ENCODE measurements at places on chromosomes 1 and 21.

DNA sequence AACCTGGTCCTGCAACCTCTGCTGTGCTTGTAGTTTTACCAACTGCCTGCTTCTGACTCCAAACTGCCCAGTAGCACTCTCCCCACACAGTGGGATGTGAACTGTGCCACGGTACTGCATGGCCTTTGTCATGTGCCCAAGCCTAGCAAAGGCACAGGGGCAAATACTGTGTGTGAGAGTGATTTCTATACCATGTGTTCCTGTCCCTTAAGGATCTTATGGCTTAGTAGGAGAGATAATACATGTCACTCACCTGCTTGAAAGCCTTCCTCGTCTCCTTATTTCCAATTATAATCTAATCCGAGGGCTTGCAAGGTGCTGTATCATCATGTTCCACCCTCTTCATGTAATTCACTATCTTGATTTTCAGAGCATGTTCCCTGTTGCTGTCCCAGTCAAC lies 51.3 kb downstream of the UBE4B start:
- DNase-seq, result no peak

- no peak for DNase-seq
Measured at GRCh38 chr21:46545363-46545762, 59.5 kb downstream of the S100B start.

DNA sequence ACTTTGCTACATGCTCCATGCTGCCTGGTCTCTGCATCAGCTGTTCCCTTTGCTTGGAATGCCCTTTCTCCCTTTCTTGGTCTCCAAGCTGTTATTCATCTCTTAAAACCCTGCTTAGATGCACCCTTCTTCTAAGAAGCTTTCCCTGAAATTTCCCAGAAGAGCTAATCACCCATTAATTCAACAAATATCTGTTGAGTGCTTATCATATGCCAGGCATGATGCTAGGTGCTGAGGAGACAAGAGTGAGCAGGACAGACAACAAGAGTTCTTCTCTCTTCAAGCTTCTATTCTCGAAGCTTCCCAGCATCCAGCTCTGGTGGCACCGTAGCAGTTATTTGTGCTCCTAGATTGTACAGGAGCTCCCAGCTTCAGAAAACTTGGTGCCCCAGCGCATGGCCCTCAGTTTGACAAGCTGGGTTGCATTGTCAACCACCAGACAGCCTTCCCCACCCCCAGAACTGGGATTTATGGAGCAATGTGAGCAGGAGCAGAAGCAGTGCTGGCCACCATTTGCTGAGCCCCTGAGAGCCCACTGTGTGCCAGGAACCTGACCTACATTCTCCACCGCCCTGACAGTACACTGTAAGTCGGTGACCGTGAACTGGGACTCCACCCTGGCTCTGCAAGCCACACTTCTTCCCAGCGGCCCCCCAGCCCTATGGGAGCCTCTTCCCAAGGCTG lies 68.0 kb upstream of the ACOT11 start:
- no peak for DNase-seq

- no peak for DNase-seq
Measured at GRCh38 chr1:168491527-168492164, 52.2 kb downstream of the XCL2 start.

- DNase-seq, result no peak
Measured at GRCh38 chr1:1430114-1430982, 5.1 kb upstream of the VWA1 start.

GRCh38 chr1:36533897-36534296 lies 51.2 kb upstream of the CSF3R start:
- DNase-seq, result no peak

DNA sequence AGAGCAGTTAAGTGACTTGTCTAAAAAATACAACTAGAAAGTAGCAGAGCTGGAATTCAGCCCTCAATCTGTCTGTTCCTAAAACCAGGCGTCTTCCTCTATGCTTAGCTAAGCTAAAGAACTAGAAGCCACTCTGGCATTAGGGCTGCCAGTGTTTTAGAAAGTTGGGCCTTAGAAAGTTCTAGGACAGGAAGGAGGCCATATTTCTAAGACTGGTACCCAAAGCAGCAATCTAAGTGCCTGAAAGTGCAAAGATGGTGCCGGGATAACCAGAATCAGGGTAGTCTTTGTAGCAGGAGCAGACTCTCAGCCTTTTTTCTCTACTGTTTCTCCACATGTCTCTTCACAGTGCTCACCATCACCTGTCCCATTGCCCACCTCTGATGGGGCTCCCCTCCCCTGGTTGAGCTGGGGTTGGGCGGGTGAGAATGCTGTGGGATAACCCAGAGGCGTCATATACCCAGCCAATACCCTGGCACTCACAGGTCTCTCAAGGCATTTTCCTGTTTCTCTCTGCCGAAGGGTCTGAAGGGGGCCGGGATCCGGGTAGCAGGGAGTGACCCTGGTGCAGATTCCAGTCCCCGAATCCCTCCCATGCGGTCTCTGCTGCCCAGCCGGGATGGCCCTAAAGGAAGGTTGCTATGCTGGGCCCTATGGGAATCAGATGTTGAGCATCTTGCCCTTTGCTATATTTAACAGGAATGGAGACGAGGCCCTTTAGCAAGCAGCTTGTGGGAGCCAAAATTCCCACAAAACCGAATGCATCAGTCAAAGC lies 1.1 kb upstream of the RCSD1 start:
- DNase-seq, result peak; percentile 38

DNA sequence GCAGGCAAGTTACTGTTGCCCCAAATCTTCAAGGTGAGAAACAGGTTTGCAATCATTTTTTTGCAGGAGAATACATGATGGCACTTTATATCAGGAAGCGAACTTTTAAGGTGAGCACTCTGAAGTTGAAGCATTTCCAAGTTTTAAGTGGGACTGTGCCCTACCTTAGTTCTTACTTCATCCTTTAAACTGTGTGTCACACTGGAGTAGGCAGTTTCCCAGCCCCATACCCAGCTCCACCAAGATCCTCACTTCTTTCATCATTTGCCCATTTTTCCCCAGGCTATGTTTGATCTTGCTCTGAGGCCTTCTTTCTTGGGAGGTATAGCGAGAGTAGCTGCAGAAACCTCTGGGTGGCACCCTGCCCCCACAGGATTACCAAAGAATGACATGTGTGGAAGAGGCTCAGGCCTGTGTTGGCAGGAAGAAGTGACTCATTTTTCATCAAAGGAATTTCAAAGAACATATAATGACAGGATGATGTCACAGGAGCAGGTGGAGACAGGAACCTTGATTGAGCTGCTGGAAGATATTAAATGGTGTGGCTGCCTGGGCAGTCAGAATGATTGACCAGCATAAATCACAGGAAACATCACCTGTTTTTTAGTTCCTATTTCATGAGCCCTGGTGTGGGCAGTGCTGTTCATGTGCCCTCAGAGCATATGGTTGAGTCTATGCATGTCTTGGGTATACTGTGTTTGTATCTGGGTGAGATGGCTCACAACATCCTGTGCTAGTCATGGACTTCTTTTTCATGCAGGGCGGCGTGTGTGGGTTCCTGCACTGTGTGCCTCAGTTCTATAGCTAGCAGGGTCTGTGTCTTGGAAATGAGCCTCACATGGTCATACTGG lies 20.8 kb upstream of the MACF1 start:
- peak; percentile 75 for DNase-seq

- no peak for DNase-seq
Measured at GRCh38 chr21:34513129-34513675, 1.2 kb upstream of the KCNE1 start.

DNA sequence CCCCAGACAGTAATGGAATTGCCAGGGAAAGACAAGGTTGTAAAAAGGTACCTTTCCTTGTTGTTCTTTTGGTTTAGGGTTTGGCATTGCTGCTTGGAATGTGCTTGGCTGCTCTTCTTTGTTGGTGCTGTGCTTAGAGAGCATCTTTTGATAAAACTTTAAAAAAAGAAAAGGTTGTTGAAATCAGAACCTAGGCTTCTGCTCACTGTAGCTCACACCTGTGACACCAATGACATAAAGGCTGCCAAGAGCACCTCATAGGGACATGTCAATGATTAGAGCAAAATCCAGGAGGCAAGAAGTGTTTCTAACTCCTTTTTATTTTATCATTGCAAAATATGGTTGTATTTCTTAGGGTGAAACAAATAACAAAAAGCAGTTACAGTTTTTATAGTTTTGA lies 28.9 kb downstream of the CLEC20A start:
- no peak for DNase-seq

- DNase-seq, result no peak
Measured at GRCh38 chr1:207361889-207362288, 40.4 kb downstream of the CD55 start.

DNA sequence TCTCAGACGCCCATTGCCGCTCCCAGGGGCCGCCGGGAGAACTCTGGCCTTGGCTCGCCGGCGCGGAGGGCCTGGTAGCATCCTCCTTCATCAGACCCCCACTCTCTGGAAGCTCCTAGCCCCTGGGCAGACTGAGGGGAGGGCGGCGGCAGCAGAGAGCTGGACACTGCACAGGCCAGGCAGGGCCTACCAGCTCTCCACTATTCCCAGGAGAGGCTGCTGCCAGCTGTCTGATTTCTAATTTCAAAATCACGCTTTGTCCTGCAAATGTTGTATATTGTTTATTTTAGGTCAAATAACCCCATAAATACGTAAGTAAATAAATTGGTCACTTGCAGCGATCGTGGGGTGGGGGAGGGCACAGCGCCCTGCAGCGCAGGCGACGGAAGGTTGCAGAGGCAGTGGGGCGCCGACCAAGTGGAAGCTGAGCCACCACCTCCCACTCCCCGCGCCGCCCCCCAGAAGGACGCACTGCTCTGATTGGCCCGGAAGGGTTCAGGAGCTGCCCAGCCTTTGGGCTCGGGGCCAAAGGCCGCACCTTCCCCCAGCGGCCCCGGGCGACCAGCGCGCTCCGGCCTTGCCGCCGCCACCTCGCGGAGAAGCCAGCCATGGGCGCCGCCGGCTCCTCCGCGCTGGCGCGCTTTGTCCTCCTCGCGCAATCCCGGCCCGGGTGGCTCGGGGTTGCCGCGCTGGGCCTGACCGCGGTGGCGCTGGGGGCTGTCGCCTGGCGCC lies at the start of gene MTARC1:
Gene MTARC1 (plus strand): TSS at position 577 of the 732 bp plus-strand sequence. CDS start 32 bp downstream, at position 609.
- DNase-seq, result peak; percentile 7

DNA sequence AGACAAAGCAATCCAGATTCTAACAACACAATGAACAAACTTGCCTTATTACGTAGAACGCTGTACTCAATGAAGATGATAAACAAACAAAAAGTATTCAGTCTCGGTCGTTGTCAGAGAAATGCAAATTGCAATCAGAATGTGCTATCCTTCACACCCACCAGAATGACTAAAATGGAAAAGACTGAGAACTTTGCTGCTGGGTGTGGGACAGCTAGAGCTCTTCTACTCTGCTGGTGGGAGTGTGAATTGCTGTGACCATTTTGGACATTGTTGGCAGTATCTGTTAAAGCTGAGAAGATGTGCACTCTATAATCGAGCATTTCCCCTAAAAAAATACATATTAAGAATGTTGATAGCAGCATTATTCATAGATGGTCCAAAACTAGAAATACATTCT lies 111.4 kb downstream of the PEX14 start:
- no peak for DNase-seq

DNA sequence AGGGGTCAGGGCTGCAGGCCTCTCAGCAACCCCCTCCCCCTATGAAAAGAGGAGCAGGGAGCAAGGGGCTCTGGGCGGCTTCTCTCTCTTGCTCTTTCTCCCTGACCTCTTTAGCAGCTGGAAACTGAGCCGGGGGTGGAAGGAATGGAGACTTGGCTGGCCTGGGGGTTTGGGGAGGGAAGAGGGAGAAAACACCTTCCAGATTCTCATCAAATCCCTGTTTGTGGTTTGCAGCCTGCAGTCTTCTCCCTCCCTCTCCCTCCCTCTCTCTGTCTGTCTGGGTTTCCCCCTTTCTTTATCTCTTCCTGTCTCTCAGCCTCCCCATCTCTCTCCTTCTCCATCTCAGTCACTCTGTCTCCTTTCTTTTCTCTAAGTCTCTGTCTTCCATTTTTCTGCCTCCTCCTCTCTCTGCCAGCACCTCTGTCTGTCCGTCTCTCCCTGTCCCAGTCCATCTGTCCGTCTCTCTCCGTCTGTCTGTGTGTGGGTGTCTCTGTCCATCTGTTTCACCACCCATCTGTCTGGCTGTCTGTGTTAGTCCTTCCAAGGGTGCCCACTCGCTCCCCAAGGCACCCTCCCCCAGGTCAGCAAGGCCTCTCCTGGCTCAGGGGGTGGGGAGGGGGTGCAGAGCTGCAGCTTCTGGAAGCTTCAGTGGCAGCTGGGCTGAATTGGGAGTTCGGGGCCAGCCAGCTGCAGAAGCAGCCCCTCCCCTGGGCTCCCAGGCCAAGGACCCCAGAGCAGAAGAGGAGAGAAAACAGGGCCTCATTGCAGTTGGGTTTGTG lies 6.2 kb downstream of the AHDC1 start:
- no peak for DNase-seq

GRCh38 chr1:109730666-109731065 lies 10.2 kb downstream of the GSTM3 start:
- no peak for DNase-seq

GRCh38 chr1:60345621-60346020 lies 272.1 kb upstream of the C1orf87 start:
- no peak for DNase-seq

DNA sequence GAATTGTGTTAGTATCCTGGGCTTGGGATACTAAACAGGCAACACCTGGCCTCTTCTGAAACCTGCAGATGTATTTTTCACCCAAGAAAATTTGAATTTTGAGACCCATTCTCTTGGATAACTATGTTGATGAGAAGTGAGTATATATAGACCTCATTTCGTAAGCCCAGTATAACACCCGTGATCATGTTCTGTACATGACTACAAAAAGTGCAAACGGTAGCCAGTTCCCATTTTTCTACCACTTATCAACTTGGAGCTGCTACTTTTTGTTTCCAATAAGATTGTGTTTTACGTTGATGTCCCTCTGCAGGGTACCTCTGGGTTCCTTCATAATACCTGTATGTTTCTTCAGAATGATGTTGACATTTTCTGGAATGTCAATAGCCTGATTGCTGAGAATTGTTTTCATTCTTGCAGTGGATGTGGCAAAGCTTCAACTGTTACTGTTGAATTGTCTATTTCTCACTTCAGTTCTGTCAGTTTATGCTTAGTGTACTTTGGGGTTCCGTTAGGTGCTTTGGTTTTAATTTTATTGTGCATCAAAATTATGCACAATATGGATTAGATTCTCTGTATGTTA lies 48.1 kb downstream of the ZFYVE9 start:
- no peak for DNase-seq

- no peak for DNase-seq
Measured at GRCh38 chr21:36551731-36552433, 72.0 kb upstream of the CLDN14 start.

DNA sequence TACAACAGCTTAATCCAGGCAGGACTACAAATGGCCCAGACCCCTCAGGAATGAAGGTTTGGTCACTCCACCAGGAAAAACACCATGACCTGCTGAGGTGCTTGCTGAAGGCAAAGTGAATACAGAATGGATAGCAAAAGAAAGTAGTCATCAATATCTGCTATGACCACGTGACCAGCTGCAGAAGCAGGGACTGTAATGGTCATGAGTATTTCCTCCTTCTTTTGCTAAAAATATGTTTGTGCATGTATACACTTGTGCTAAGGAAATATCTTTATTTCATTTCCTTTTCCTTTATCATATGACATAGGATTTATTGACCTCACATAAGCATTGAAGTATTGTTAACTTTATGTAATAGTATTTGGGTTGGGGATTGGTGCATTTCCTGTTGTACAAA lies 26.4 kb upstream of the GOLT1A start:
- DNase-seq, result no peak

Data from stimulated activated naive CD8-positive, alpha-beta T cell treated with anti-CD3 and anti-CD28 coated beads, Interleukin-15, Interleukin-2, amounts not matched to agents 100 U/mL and 50 U/mL, for 24 hours (primary cell).